Right lobe of liver (tissue), 6 donors: ENCODE measurements at places on chromosomes 1 and 21.

GRCh38 chr21:42233067-42233961, 14.4 kb downstream of the ABCG1 start:
- H3K36me3 ChIP-seq, result no peaks in the 10 kb centered on the region
- DNase-seq, result peak; percentile 56
- H3K27me3 ChIP-seq, result no peaks in the 10 kb centered on the region
- peak overlapping the region; percentile 32 for H3K27ac ChIP-seq
- H3K4me1 ChIP-seq, result peaks cover 17% of the 10 kb centered on the region

DNA sequence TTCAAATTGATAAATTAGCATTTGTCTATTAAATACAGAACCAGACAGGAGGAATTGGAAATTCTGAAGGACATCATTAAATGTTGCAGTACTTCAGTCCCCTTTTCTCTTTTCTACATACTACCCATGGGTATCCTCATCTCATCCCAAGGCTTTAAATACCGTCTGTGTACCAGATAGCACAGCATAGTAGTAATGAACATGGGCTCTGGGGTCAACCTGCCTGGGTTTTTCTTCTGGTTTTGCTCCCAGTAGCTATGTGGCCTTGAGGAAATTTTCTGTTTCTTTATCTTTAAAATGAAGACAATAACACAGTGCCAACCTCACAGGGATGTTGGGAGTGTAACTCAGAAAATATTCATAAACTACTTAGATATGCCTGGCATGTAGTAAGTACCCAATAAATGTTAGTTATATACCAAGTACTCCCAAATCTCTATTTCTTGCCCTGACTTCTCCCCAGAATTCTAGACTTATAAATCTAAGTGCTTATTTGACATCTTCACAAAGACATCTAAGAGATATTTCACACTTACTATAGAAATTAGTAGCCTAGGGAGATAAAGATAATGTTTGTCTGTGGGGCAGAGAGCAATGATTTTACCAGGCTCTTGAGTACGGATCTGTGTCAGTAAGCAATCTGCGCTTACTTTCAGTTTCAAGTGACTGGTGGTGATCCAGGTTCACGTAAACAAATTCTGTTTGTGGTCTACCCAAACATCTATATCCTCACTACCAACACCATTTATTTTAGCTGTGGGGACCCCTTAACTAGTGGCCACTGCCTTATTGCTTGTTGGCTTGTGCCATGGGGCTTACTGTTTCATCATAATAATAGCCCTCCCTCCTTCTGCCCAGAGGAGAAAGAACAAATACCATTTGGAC, 37.3 kb downstream of the VANGL2 start:
- peaks cover 5% of the 10 kb centered on the region for H3K4me1 ChIP-seq
- no peaks in the 10 kb centered on the region for H3K36me3 ChIP-seq
- H3K27me3 ChIP-seq, result no peaks in the 10 kb centered on the region
- no peak for DNase-seq
- no peak overlapping the region for H3K27ac ChIP-seq
- peak overlapping the region; percentile 36 for H3K4me3 ChIP-seq

- H3K36me3 ChIP-seq, result no peaks in the 10 kb centered on the region
- H3K27ac ChIP-seq, result no peak overlapping the region
- no peak for DNase-seq
- H3K4me1 ChIP-seq, result no peaks in the 10 kb centered on the region
- no peak overlapping the region for H3K4me3 ChIP-seq
These were observed 59.4 kb upstream of the LRRC8B start for GRCh38 chr1:89465201-89465600.

GRCh38 chr1:31959521-31960340, 21.6 kb upstream of the PTP4A2 start:
- H3K27ac ChIP-seq, result no peak overlapping the region
- no peaks in the 10 kb centered on the region for H3K27me3 ChIP-seq
- no peak for DNase-seq
- no peak overlapping the region for H3K4me3 ChIP-seq
